Liver (tissue), 10 donors: ENCODE measurements at places on chromosomes 2 and 18.

DNA sequence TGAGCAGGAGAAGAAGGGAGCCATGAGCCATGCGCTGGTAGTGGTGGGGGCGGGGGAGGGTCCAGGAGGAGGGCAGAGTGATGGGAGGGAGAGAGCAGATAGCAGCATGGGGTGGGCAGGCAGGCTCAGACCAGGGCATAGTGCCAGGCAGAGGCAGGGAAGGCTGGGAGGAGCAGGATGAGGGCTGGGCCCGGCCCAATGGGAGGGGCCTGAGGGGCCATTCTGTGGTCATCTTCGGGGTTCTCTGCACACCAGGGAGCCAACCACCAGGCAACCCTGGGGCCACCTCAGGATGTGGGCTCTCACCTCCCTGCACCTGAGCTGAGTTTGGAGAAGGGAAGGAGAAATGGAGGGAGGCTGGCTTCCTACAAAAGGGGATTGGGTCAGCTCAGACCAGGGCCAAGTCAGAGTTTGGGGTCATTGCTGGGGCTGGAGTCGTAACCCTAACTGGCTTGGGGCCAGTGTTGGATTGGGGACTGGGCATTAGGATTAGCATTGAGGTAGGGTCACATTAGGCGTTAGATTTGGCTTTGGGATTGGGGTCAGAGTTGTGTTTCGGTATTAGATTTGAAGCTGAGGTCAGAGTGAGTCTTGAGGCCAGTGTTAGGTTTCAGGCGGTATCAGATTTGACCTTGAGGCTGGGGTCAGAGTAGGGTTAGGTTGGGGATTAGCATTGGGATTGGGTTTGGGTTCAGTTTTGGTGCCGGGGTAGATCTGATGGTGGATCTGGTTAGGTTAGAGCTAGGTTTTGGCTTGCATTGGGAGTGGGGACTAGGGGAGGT, 11.2 kb downstream of the VIL1 start:
- H3K27me3 ChIP-seq = no peaks in the 10 kb centered on the region
- DNase-seq = peak; percentile 46
- H3K36me3 ChIP-seq = peaks cover 28% of the 10 kb centered on the region
- no peak overlapping the region for H3K4me3 ChIP-seq
- no peaks in the 10 kb centered on the region for H3K4me1 ChIP-seq

GRCh38 chr2:223046470-223047040, 5.4 kb upstream of the KCNE4 start:
- H3K36me3 ChIP-seq = no peaks in the 10 kb centered on the region
- no peak overlapping the region for H3K4me3 ChIP-seq
- no peak overlapping the region for H3K27ac ChIP-seq
- no peaks in the 10 kb centered on the region for H3K4me1 ChIP-seq
- DNase-seq = no peak

DNA sequence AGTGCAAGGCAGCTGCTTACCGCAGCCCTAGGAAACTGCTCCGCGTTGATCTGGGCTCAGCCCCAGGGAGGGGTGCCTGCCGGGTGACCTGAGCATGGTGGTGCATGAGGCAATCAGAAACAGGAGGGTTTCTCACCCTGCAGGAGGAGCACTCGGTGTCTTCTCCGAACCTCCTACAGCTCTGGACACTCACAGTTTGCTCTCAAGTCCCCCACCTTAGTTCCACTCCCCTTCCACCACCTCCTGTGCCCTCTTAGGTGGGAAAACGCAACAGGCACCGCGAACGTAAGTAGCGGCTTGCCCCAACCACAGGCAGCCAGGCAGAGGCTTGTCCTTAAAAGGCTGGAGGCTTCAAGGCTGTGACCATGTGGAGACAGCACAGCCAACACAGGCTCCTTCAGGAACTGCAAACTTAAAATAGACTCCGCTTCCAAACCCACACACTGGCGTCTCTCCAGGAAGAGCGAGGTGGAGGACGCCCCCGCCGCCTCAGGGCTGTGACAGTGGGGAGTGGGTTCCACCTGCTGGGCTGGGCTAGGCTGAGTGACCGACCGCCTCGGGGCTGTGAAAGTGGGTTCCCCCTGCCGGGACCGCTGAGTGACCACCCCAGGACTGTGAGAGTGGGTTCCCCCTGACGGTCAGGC, 71.6 kb downstream of the NDUFA10 start:
- no peak for DNase-seq
- no peaks in the 10 kb centered on the region for H3K27me3 ChIP-seq
- H3K27ac ChIP-seq = no peak overlapping the region
- H3K4me1 ChIP-seq = no peaks in the 10 kb centered on the region

GRCh38 chr2:190948671-190949070, 65.3 kb downstream of the STAT1 start:
- no peaks in the 10 kb centered on the region for H3K36me3 ChIP-seq
- H3K4me1 ChIP-seq = no peaks in the 10 kb centered on the region
- no peak overlapping the region for H3K4me3 ChIP-seq
- no peak for DNase-seq
- no peaks in the 10 kb centered on the region for H3K27me3 ChIP-seq
- no peak overlapping the region for H3K27ac ChIP-seq

GRCh38 chr2:64876137-64876647, 113.0 kb upstream of the SLC1A4 start:
- no peak for DNase-seq
- H3K27ac ChIP-seq = no peak overlapping the region
- no peaks in the 10 kb centered on the region for H3K36me3 ChIP-seq
- no peaks in the 10 kb centered on the region for H3K27me3 ChIP-seq
- no peaks in the 10 kb centered on the region for H3K4me1 ChIP-seq

DNA sequence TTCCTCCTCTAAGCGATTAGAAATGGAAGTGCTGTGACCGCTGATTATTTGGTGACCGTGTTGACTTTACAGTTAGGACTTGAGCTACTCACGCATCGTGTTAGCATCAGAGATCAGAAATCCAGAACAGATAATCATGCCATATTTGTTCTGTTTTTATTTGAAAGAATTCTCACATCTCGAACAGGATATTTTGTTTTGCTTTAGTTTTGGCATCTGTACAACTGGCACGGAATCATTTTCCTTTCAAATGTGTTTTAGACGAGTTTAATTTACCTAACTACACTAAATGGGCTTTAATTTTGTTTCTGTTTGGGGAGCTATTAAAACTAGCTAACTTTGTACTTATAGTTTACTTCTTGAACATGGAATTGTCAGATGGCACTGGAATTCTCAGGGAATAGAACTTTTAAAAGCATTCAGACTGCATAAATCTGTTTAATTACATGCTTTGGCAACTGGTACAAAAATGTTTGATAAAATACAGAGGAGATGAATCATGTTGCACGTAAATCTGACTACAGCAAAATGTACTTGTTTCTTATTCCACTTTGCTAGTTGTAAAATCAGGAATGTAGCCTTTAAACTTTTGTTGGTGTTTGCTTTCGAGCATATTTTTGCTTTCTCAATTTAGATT, 1.4 kb downstream of the ITPRID2 start:
- peak overlapping the region; percentile 98 for H3K27ac ChIP-seq
- H3K4me1 ChIP-seq = peaks cover 28% of the 10 kb centered on the region
- peak overlapping the region; percentile 97 for H3K4me3 ChIP-seq
- H3K36me3 ChIP-seq = no peaks in the 10 kb centered on the region
- DNase-seq = no peak

DNA sequence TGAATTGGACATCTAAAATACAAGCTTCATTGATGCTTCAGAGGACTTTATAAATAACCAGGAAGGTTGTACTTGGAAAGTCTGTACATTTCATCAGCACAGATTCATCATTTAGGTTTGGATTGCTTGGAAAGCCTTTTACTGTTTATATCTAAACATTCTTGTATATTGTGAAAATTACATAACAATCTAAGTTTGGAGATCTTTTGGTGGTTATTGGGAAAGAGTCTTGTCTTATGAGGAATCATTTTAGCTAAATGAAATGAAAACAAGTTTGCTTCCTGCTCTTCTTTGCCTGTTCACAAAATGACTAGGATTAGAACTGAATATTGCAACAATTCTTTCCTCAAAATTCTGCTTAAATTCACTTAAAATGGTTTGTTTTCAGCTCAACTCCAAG, 79.3 kb downstream of the ABI2 start:
- H3K27ac ChIP-seq = no peak overlapping the region
- no peaks in the 10 kb centered on the region for H3K4me1 ChIP-seq
- H3K27me3 ChIP-seq = no peaks in the 10 kb centered on the region
- DNase-seq = no peak
- H3K4me3 ChIP-seq = no peak overlapping the region

- H3K27me3 ChIP-seq = no peaks in the 10 kb centered on the region
- peaks cover 20% of the 10 kb centered on the region for H3K4me1 ChIP-seq
- H3K36me3 ChIP-seq = peaks cover 4% of the 10 kb centered on the region
- no peak overlapping the region for H3K27ac ChIP-seq
- H3K4me3 ChIP-seq = no peak overlapping the region
Measured at GRCh38 chr18:63982361-63982760, 12.5 kb downstream of the SERPINB8 start.

DNA sequence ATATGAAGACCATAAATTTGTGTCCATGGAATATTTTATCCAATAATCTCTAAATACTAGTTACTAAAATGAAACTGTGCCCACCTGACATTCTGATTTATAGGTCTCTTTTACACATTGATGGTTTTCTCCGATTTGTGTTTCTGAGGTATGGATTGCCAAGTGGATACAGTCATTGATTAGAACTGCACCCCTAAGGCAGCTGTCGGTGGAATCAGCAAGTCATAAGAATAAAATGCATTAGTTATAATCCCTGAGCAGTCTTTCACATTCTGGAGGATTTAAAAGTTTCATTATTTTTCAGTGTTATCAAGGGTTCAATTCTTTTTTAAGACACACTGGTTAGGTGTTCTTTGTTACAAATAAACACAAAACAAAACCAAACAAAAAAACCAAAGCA, 6.0 kb downstream of the CAVIN2 start:
- DNase-seq = no peak
- H3K4me1 ChIP-seq = peaks cover 10% of the 10 kb centered on the region

- peak within 1 kb of the TSS; percentile 85 for H3K4me3 ChIP-seq
- no peaks in the 10 kb centered on the region for H3K36me3 ChIP-seq
- no peaks in the 10 kb centered on the region for H3K4me1 ChIP-seq
- H3K27ac ChIP-seq = no peak within 1 kb of the TSS
Measured at GRCh38 chr2:165469417-165469816, at the start of gene CSRNP3. CSRNP3 (plus strand) TSS chr2:165469698; CDS start chr2:165595066, 125,368 bp downstream.

DNA sequence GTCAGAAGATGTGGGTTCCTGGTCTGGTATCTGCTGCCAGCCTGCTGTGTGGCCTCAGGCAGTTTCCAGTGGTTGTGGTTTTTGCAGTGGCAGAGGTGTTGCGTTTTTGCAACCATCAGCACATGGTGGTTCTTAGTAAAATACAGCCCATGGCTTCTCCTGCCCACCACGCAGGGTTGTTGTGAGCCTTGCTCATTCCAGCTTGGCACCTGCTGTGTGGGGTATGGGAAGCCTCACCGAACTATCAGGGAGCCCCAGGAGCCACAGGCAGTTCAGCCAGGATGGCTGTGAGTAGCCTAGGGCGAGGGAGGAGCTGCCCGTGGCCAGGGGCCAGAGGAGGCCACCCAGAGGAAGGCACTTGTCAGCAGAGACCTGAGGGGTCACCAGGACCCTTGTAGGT, 9.8 kb downstream of the ARID5A start:
- no peaks in the 10 kb centered on the region for H3K27me3 ChIP-seq
- H3K36me3 ChIP-seq = no peaks in the 10 kb centered on the region
- DNase-seq = no peak
- peaks cover 13% of the 10 kb centered on the region for H3K4me1 ChIP-seq
- no peak overlapping the region for H3K4me3 ChIP-seq
- no peak overlapping the region for H3K27ac ChIP-seq

- H3K27me3 ChIP-seq = no peaks in the 10 kb centered on the region
- H3K4me1 ChIP-seq = no peaks in the 10 kb centered on the region
- no peak overlapping the region for H3K27ac ChIP-seq
- H3K36me3 ChIP-seq = no peaks in the 10 kb centered on the region
- no peak overlapping the region for H3K4me3 ChIP-seq
- no peak for DNase-seq
Measured at GRCh38 chr2:39642051-39642718, 23.5 kb upstream of the TMEM178A start.

DNA sequence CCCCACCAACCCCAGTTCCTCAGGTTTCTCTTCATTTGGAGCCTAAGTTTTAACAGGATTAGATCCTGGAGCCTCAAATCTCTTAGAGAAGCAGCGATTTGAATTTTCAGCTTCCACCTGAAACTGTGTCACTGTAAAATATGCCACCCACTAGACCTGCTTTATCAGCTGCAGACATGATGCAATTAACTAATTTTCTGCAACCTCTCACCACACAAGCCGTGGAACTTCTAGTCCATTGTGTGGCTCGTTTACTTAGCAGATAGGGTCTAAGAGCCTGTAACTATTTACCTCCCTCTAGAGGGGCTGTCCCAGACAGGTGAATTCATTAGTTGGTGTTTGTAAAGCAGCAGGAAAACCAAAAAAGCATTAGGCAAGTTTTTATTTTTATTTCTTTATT, 31.6 kb upstream of the FZD5 start:
- DNase-seq = no peak
- no peak overlapping the region for H3K4me3 ChIP-seq
- peak overlapping the region; percentile 80 for H3K27ac ChIP-seq
- no peaks in the 10 kb centered on the region for H3K36me3 ChIP-seq
- H3K4me1 ChIP-seq = peaks cover 6% of the 10 kb centered on the region

GRCh38 chr2:238717084-238717483, 130.8 kb upstream of the TWIST2 start:
- no peak overlapping the region for H3K27ac ChIP-seq
- H3K4me1 ChIP-seq = no peaks in the 10 kb centered on the region

GRCh38 chr2:181781078-181781786, 100.9 kb upstream of the NEUROD1 start:
- H3K4me1 ChIP-seq = no peaks in the 10 kb centered on the region
- H3K36me3 ChIP-seq = no peaks in the 10 kb centered on the region
- H3K4me3 ChIP-seq = no peak overlapping the region
- H3K27ac ChIP-seq = no peak overlapping the region
- no peak for DNase-seq

DNA sequence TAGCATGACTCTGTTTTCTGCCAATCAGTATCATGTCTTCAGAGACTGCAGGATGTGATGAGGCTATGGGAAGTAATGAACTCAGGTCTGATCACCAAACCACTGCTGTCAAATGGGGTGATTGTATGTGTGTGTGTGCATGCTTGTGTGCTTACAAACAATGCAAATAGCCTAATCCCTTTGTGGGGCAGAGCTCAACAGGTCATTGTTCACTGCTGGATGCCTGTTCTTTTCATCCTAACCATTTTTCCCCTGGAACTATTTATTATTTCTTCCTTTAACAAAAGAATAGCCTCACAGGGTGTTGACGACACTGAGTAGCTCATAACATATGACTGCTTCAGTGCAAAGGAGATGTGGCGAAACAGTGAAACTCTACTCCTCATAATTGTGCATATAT, 55.9 kb downstream of the NXPH2 start:
- H3K4me1 ChIP-seq = peaks cover 12% of the 10 kb centered on the region
- H3K27ac ChIP-seq = no peak overlapping the region
- no peaks in the 10 kb centered on the region for H3K27me3 ChIP-seq
- no peaks in the 10 kb centered on the region for H3K36me3 ChIP-seq
- H3K4me3 ChIP-seq = no peak overlapping the region
- DNase-seq = no peak
